Osteocyte (in vitro differentiated cells): ENCODE measurements at places on chromosomes 11 and 22.

- no peak for DNase-seq
Observed at GRCh38 chr22:26143806-26144325, 25.4 kb upstream of the SEZ6L start.

DNA sequence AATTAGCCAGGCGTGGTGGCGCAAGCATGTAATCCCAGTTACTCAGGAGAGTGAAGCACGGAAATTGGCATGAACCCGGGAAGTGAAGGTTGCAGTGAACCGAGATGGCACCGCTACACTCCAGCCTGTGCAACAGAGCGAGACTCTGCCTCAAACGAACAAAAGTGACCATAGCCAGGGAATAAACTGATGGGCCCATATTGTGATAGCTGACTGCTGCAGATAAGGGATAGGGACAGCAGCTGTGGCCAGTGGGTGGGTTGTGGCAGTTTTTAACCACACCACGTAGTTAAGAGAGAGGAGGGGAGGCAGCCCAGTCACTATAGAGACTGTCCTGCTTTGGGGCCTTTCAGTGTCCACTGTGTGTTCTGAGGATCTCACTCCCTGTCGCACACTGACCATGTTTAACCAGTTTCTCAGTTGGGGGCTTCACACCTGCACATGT is 58.9 kb downstream of the PISD start:
- DNase-seq = no peak

DNA sequence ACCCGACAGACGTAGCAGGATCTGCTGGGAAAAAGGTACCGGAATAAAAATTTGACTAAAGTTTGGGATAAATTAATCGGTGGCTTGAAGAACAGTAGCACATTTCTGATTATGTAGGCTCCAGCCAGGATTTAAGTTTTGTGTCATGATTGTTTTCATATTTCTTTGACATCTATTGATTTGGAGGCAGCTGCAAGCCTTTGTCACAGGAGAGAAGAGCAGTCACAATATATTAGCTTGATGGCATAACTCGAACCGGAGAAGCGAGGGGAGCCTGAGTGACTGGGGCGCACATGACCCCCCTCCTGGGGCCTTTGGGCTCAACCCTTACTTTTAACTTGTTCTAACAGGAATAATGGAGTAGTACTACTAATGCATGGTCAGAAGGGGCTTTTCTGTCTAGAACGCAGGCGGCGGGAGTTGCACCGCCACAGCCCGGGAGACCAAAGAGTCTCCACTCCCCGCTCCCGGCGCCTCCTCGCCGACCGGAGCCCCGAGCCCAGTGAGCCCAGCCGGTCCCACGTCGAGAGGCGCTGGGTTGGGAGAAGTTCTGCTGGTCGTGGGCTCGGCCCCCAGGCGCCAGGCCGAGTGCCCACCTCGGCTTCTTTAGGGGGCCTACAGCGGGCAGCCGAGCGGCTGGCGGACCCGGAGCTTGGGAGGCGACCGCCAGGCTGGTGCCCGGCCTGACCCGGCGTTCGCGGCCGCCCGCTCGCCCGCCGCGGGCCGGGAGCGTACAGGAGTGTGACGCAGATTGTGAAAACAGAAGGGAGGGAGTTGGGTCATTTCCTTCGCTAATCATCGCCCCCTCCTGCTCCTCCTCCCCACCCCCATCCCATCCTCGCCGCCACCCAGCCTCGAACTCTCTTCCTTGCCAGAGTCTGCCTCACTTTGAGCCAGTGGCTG is 15.7 kb upstream of the PAX6 start:
- DNase-seq = no peak

DNA sequence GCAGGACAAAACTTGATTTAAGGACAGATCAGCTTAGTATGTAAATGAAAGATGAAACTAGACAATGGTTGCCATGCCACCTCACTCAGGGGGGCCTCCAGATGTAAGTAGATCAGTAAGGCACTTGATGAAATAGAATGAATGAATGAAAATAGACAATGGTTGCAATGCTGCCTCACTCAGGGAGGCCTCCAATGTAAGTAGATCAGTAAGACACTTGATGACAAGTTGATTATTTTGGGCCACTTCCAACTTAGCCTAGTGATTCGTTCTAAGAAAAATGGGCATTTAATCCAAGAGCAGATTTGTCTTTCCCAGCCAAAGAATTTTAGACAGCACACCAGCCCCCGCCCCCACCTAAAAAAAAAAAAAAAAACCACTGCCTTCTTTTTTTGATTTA is 19.2 kb upstream of the SLC5A12 start:
- DNase-seq = no peak

GRCh38 chr22:35480627-35481550 is 59.7 kb upstream of the RASD2 start:
- no peak for DNase-seq

- no peak for DNase-seq
Observed at GRCh38 chr22:25403284-25403810, 161.1 kb upstream of the GRK3 start.

GRCh38 chr22:43776081-43776670 is 35.9 kb downstream of the EFCAB6 start:
- DNase-seq = no peak

GRCh38 chr11:80346353-80347059 is 905.7 kb upstream of the TENM4 start:
- DNase-seq = no peak

GRCh38 chr11:12280838-12281565 is 96.4 kb upstream of the PARVA start:
- DNase-seq = peak; percentile 78

GRCh38 chr11:23206741-23207336 is 346.6 kb upstream of the CCDC179 start:
- no peak for DNase-seq

DNA sequence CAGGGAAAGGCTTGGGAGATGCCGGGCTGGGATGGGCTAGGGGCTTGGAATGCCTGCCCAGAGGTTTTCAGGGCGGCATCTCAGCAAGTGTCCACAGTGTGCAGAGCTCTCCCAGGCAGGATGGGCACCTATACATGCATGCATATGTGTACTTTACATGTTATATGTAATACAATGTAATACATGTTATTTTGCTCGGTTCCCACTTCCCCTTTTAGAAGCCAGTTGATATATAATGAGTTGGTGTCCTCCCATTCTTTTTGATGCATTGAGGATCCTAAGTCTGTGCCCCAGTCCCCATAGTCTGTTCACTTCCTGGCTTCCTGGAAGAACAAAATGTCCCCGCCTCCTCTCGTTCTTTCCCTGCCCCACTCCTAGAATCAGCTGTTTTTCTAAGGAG is 20.1 kb upstream of the EIF3D start:
- no peak for DNase-seq

- peak; percentile 73 for DNase-seq
Observed at GRCh38 chr11:126861796-126862459, 138.6 kb downstream of the KIRREL3 start.

DNA sequence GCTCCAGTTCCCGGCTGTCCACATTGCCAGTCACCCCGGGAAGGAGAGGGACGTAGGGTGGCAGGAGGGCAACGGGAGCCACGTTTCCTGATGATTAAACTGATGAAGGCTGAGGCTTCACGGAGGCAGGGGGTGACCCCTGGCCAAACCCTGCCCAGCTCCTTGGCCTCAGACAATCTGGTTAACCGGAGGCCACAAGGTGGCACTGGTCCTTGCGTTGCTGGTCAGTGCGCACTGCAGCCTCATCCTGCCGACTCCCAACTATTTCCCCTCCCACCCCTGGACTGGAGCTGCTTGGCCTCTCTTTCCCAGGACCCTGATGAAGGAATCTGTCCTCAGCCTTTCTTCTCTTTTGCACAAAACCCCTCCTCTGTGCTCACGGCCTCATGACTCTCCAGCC is 75.3 kb downstream of the PDE2A start:
- no peak for DNase-seq

DNA sequence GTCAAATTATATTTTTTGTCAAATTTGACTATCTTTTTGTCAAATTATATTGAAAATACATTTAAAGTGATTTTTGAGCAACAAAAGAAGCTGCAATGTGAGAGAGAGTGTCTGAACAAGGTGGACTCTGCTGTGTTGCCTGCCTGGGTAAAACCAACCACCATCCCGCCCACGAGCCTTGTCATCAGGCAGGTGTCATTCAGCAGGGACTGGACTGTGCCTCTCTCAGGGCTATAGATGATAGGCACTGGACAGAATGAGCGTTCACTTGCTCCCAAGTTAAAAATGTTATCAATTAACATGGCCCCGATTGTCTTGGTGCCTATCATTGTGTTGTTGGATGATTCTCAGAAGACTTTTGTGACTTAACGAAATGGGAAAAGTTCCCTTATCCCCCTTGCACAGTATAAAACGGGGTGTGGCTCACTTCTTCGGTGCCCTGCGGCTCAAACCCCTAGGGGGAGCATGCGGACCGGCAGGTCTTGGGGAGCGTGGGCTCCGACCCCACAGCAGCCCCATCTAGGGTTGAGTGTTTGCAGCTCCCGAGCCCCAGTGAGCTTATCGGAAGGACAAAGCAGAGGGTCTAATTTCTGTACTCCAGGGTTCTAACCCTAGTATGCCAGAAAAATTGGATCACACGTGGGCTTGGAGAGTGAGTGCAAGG is 1.7 kb downstream of the APOL5 start:
- no peak for DNase-seq

GRCh38 chr11:12803086-12803826 is 129.0 kb downstream of the TEAD1 start:
- no peak for DNase-seq

- DNase-seq = no peak
Observed at GRCh38 chr11:3189886-3190583, 24.9 kb upstream of the OSBPL5 start.

GRCh38 chr11:58526721-58527120 is 18.8 kb upstream of the OR5B21 start:
- no peak for DNase-seq

DNA sequence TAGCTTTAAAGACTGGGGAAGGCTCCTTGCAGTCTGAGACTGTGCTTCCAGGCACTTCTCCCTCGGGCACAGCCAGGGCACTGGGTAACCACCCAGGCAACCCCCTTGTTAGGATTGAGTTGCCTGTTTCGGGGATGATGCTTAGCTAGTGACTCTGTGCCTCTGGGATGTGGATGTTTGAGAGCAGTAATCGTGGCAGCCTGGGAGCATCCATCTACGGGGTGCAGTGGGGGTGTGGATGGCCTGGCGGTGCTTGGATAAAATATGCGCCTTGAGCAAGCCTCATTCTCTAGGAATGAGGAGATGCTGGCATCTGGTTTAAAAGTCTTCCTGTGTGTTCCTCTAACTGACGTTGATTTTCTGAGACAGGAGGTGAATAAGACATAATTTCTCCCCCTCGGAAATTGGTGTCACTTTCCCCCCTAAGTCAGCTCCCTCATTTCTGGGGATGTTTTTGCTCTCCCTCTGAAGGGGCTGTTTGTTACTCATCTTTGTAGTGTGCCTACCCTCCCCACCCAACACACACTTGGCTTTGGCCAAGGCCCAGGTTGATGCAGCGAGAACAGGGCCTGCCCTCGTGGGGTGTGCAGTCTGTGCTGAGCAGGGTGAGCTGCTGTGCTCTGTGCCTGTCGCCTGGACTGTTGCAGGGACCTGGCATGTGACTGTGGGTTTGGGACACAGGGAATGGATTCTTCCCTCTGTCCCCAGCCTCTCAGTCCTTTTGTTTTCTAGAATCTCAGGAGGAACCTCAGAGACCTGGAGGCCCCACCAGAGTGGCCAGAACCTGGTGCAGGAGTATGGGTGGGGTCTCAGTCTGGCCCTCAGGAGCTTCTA is 2.0 kb downstream of the GNAZ start:
- DNase-seq = no peak

- no peak for DNase-seq
Observed at GRCh38 chr11:63480039-63480438, 10.9 kb downstream of the PLAAT5 start.

- peak; percentile 36 for DNase-seq
Observed at GRCh38 chr11:94635072-94635471, 67.9 kb downstream of the PIWIL4 start.

GRCh38 chr22:41479671-41480396 is 10.9 kb downstream of the ACO2 start:
- DNase-seq = no peak

DNA sequence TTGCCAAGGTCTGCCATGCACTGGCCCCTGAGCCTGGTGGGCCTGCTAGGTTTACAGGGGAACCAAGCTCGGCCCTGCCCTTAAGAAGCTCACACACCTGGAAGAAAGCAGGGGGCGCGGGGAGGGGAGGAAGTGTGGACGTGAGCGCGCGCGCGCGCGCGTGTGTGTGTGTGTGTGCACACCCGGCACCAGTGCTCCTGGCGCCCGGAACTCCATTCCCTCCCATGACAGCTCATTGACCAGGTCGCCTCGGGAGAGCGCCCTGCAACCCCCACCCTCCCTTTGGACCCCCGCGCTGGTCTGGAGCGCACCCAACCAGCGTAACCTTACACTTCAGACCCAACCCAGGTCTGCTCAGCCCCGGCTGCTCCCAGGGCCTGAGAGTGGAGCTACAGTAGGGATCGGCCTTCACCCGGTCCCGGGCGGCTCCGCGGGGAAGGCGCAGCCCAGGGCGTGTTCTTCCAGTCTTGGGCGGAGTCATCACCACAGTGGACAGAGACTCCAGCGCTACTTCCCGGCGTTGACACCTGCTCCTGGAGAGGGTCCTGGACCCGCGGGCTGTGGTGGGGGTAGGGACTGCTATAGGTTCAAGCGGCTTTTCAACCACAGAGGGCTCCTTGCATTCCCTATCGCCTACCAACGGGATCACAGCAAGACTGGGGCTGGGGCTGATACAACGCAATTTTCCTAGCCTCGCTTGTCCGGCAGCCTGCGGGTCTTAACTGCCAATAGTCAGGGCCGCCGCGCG is 1.5 kb downstream of the GALNT18 start:
- DNase-seq = no peak

DNA sequence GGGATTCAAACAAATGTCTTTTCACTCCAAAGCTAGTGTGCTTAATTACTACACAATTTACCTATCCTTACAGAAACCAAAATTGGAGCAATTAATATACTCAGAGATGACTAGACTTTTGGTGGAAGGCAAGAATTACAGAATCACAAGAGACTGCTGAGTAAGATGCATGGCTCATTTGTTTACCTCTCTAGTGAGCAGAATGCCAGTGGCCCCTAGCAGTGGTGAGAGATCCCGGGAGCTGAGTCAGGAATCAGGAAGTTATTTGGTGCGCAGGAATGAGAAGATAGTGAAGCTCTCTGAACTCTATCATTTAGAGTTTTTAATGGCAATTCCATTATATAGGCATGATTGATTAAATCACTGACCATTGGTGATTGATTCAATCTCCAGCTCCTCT is 188.9 kb upstream of the SESN3 start:
- no peak for DNase-seq

GRCh38 chr11:4393858-4394223 is 339 bp upstream of the TRIM21 start:
- no peak for DNase-seq

GRCh38 chr11:8706673-8707432 is 24.3 kb downstream of the RPL27A start:
- DNase-seq = no peak
